ENCODE measurements at places on chromosomes 4 and X.

DNA sequence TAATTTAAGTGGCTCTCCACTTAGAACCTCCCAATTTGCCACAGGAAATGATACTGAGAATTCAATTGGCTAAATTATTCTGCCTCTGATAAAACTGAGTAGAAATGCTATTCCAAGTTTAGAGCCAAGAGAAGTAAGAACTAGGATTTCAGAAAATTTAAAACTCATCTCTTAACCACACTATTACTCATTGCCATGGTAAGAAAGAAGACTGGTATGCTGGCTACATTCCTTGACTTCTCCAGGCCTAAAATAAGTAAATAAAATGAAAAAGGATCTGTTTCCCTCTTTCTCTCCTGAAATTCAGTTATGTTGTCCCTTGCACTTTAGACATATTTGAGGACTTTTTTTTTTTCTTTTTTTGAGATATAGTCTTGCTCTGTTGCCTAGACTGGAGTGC, 23.3 kb downstream of the ZNF280C start:
- DNase-seq = no peak

GRCh38 chr4:38861791-38862190, 5.2 kb upstream of the TLR6 start:
- DNase-seq = no peak

DNA sequence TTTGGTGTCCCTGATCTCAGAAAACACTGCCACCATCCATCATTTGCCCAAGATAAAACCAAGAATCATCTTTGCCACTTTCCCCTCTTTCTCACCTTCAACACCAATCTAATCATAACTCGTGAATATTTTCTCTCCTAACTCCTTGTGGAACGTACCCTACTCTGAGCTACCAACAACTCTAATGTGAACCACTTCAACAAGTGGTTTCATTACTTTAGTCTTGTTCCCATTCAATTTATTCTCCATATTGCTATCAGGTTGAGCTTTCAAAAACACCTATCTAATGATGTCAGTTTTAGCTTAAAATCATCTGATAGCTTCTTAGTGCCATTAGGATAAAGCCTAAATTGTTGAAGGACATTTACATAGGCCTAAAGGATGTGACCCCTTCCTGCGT, 39.8 kb upstream of the CXorf38 start:
- no peak for DNase-seq

DNA sequence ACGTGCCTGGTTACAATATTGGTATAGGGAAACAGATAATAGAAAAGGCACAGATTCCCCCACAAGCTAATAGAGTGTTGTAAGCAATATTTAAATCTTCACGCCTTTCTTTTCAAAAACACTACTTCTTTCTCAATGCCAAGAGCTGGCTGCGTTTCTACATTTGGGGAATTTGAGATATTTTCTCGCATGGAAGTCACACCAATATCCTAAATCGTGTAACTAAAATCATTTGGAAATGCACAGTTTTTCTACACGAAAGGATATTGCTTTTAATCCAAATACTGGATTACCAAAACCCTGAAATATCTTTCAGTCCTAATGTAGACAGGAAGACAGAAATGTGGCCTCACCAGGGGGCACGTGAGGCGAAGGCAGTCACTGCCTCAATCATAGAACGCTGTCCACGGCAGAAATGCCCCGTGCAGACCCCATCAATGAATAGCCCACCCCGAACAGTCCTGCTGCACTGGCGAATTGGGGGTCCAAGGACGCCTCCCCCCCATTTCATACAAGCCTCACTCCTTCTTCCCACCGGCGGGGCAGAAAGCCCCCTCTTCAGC, 106.6 kb downstream of the NSUN7 start:
- no peak for DNase-seq

DNA sequence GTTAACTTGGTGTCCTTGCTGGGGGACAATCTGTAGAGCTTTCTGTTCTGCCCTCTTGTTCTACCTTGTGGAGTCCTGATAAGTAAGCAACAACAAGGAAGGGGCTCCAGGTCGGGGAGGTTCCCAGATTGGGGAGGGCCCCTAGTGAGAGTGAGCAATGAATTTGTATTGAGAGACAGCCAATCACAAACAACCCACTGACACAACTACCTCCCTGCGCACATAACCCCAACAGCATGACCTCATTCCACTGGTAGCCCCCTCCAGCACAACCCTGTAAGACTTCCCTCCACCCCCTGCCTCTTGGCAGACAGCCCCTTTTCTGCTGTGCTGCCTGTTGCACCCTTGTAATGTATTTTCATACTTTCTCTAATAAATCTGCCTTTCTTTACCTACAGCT, 19.7 kb upstream of the PNPLA4 start:
- DNase-seq = no peak
